Activated T-helper 1 cell treated with anti-CD3 and anti-CD28 coated beads, Interleukin-2, amount 50 U/mL, for 16 hours (primary cell): ENCODE measurements at places on chromosomes 2 and 18.

GRCh38 chr2:98172951-98173350 is 86.0 kb downstream of the VWA3B start:
- DNase-seq: no peak

DNA sequence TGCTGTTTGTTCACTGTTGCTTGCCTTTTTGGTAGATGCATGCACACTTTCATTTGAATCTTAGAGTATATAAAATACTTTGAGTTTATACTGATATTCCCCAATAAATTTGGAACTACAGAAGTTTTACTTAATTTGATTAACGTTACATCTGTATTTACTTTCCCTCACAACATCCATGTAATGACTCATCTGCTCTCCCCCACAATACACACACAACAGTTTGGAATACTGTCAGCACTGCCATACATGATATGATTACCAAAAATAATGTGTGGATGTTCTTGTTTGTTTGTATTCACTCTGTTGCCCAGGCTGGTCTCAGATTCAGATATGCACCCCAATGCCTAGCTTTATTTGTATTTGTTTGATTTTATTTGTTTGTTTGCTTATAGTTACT is 144.2 kb downstream of the WDR7 start:
- DNase-seq: no peak

DNA sequence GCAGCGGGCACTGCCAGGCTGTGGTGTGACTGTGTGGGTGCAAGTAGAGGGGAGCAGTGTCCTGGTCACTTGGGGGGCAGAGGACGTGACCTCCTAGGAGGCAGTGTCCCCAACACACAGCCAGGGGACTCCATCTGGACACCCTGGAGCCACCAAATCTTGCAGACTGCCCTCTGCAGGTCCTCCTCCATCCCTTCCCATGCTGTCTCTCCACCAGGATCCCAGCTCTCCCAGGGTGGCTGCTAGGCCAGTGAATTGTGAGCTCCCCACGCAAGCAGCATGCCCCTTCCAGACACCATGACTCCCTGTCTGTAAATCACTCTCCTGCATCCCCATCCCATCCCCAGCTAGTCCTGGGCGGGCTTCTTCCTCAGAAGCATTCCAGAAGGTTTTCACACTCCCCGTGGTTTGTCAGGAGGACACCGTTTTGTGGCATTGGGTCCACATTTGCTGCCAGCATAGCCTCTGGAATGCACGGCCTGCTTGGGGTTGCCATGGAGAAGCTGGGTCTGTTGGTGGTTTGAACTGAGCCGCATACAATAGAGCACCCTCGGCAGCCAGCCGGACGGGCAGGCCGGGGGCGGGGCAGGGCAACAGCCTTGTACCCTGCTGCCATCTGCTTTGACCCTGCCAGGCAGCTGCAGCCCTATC is 210.7 kb downstream of the KLHL29 start:
- DNase-seq: no peak

GRCh38 chr2:45895241-45895861 is 243.9 kb downstream of the PRKCE start:
- no peak for DNase-seq

DNA sequence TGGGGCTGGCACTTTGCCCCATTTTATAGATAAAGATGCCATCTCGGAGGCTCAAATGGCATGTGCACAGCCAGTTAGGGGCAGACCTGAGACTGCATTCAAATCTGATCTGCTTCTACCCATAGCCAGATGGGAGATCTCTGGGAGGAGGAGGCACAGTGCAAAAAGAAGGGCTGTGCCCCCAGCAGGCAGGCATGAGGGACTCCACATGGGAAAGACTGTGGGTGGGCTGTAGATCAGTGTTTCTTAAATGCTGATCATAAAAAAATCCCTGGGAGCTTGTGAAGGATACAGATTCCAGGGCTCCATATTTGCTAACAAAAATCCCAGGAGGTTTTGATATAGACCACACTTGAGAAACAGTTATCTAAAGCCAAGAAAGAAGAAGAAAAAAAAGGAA is 15.2 kb downstream of the PAX8 start:
- DNase-seq: no peak
